Karpas-422 (cell line): ENCODE measurements at places on chromosomes 3 and 15.
A peak's percentile ranks its signal among the peaks of the same experiment; 100 is the strongest.

DNA sequence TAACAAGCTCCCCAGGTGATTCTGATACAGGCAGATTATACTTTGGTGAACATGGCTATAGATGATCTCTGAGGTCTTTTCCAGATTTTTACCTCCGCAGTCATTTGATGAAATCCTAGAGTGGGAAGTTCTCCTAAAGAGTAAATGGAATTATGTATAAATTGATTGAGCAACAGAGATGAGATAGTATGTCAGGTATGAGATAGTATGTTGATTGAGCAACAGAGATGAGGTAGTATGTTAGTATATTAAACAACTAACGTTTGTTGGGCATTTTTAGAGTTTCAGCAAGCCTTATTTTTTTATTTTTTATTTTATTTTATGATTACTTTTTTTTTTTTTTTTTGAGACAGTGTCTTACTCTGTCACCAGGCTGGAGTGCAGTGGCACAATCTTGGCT is 265.0 kb upstream of the SOX2 start:
- no peak for DNase-seq

DNA sequence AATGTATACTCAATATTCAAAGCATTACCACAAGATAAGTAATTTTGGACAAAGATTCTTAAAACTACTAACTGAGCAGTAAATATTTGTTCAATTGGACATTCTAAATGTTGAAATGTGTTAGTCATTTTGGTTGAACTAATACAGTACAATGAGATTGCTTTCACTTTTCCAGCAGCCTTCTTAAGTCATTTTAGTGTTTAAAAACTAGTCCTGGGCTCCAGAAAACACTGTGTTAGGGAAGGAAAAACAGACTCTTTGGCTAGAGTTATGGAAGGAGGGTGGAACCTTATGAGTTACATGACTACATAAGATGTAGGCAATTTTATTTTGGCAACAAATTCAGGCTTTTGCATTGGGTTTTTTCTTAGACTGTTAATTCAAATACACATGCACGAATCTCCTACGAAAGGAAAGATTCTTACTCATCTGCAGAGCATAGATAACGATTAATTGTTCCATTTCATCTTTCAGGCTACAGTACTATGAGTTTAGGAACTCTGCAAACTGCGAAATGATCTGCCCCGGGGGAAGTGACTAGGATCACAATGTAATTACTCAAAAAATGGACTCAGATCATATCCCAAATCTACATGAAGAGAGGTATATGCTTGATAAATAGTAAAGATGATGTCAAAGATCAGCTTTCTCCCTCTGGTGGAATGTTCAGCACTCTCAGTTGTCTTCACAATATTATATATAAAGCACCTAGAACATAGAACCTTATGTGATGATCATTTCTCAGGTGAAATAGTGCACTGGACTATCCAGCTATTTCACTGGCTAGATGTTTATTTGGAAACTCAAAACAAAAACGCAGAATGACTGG is 492.8 kb upstream of the MDFIC2 start:
- DNase-seq = no peak

DNA sequence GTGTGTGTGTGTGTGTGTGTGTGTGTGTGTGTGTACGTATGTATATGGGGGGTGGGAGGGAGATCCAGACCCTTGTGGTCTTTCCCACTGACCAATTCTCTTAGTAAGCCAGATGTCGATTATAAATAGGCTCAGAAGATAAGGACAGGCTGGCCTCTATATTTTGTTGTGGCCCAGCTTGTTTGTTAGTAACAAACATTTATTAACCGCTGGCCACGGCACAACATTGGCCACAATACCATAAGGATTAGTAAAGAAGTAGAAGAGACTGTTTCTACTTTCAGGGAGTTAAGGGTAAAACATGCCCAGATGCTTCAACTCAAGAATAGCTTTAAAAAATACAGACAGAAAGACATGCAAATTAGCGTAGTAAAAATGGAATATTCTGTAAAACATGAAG is 58.1 kb downstream of the ABHD2 start:
- DNase-seq = no peak

- DNase-seq = peak; percentile 76
These were observed 976.0 kb downstream of the GBE1 start for GRCh38 chr3:80785475-80785874.

DNA sequence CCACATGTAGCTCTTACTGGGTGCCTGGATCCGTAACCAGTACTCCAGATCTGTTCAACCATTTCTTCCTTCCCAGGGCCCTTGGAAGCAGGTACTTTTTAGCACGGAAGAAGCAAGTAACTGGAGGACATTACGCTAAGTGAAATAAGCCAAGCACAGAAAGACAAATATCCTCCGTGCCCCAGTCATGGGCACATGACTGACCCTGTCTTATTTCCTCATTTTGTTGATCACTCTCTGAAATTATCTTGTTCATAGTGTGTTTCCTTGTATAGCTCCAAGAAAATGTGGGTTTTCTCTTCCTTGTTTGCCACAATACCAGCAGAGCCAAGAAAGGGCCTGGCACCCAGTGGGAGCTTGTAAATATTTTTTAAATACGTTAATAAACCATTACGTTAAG is 32.2 kb upstream of the MTMR14 start:
- DNase-seq = no peak

- no peak for DNase-seq
These were observed 15.1 kb downstream of the ESYT3 start for GRCh38 chr3:138449490-138449889.

GRCh38 chr3:184608209-184608608 is 46.6 kb downstream of the EPHB3 start:
- DNase-seq = no peak
